Adrenal gland (tissue), 19 donors: ENCODE measurements at places on chromosomes 13 and 19. TPM values are rescaled to one million over a fixed set of nuclear protein-coding genes. Genes with fewer than 3 reads are reported as not detected.
A peak's percentile ranks its signal among the peaks of the same experiment; 100 is the strongest.

Gene MAG
- total RNA-seq, result not detected

Gene OR7C1
- total RNA-seq, result 4.7 TPM

Gene ITGBL1
- total RNA-seq, result 2.1 TPM

Gene ZNF418
- total RNA-seq, result 7.9 TPM

Gene NCR1
- total RNA-seq, result not detected

DNA sequence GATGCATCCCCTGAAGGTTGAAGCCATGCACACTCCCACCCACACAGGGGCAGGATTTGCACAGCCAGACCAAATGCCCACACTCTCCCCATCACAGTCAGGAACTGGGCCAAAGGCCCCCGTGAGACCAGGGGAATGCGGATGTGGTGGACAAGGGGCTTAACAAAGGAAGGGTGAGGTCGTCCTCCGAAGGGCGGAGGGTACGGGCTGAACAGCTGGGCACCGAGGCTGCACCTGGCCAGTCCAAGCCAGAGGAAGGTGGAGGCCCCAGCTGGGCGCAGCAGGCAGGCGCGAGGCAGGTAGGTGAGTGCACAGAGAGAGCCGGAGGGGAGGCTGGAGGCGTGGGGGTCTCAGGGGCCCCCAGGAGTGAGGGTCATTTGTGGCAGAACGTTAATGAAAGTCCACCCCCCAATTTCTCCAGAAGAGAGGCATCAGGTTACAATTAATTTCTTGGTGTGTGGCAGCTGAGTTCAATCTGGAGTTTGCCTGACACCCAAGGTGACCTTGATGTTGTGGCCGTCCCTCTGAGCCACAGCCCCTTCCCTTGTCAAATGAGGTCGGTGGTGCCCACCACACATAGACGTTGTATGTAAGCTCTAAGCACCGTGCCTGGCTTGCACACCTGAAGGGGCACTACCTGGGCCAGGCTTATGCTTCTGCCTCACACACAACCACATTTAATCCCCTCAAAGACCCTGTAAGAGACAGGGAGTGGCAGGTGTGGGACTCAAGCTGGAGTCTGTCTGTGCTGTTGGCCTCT is 2.9 kb downstream of the KLK15 start:
- no peaks in the 10 kb centered on the region for H3K36me3 ChIP-seq
- no peaks in the 10 kb centered on the region for H3K27me3 ChIP-seq
- H3K4me3 ChIP-seq, result no peak overlapping the region
- no peak for DNase-seq
- H3K27ac ChIP-seq, result no peak overlapping the region

- no peaks in the 10 kb centered on the region for H3K36me3 ChIP-seq
- no peak overlapping the region for H3K4me3 ChIP-seq
- DNase-seq, result no peak
- no peaks in the 10 kb centered on the region for H3K27me3 ChIP-seq
Measured at GRCh38 chr13:65499256-65499655, 1730.9 kb downstream of the PCDH9 start.

GRCh38 chr13:103236213-103236612 is 170.0 kb upstream of the SLC10A2 start:
- H3K27me3 ChIP-seq, result no peaks in the 10 kb centered on the region
- no peak overlapping the region for H3K27ac ChIP-seq
- H3K36me3 ChIP-seq, result no peaks in the 10 kb centered on the region
- no peaks in the 10 kb centered on the region for H3K4me1 ChIP-seq
- no peak overlapping the region for H3K4me3 ChIP-seq

DNA sequence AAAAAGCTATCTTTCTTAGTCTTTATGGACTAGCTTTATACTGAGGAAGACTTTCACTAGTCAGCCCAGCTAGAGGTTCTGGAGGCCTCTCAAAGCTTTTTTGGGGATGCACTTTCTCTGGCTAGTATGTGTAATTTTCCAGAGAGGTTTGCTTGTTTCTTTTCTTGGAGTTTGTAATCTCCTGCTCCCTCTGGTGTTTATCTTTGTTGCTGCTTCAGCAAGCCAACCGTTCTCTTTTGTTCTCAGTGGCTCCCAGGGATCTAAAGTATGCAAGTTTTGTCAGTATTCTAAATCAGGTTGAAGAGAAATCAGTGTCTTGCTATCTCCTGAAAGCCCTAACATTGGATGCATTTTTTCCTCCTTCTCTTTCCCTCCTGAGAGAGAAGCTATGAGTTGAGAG is 121.1 kb upstream of the MYO16 start:
- H3K27me3 ChIP-seq, result no peaks in the 10 kb centered on the region
- H3K36me3 ChIP-seq, result no peaks in the 10 kb centered on the region
- H3K4me1 ChIP-seq, result no peaks in the 10 kb centered on the region
- H3K4me3 ChIP-seq, result no peak overlapping the region
- no peak for DNase-seq

GRCh38 chr13:80727321-80727975 is 386.5 kb upstream of the SPRY2 start:
- no peaks in the 10 kb centered on the region for H3K36me3 ChIP-seq
- no peak for DNase-seq
- H3K4me1 ChIP-seq, result no peaks in the 10 kb centered on the region
- no peak overlapping the region for H3K27ac ChIP-seq
- H3K4me3 ChIP-seq, result no peak overlapping the region

DNA sequence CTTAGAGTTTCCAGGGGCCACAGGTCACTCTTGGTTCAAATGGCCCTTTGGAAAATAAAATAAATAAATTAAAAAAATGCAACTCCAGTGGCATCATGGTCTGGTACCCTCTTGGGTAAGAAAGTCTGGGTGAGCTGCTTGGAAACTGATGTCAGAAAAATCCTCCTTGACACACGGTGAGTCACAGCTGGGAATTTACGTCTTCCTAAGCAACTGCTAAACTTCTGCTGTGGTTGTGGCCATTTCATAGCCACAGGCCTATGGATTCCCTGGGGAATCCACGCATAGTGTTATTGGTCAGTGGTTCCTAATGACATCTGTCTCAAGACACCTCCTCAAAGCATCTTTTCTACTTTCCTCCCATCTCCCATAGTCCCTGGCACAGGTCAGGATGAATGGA is 220.8 kb downstream of the COG6 start:
- no peaks in the 10 kb centered on the region for H3K4me1 ChIP-seq
- no peak overlapping the region for H3K4me3 ChIP-seq

DNA sequence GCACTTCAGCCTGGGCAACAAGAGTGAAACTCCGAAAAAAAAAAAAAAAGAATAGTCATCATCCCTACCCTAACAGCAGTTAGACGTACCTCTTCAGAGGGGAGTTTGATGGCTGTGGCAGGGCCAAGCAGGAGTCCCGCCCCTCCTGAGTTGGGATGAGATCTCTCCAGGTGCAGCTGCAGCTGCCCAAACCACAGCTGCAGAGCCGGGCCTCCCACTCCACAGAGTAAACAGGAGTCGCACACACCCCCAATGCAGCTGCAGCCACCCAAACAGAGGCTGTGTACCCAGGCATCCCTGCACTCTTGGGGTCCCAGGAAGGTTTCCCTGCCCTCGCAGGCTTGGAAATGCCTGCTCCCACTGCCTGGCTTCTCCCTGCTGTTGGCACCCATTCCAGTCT is 17.4 kb upstream of the MLLT1 start:
- H3K27ac ChIP-seq, result no peak overlapping the region
- no peaks in the 10 kb centered on the region for H3K27me3 ChIP-seq
- no peaks in the 10 kb centered on the region for H3K36me3 ChIP-seq
- H3K4me1 ChIP-seq, result no peaks in the 10 kb centered on the region

- peaks cover 26% of the 10 kb centered on the region for H3K4me1 ChIP-seq
- no peaks in the 10 kb centered on the region for H3K36me3 ChIP-seq
- DNase-seq, result no peak
- H3K27ac ChIP-seq, result no peak overlapping the region
- no peak overlapping the region for H3K4me3 ChIP-seq
Measured at GRCh38 chr13:46206143-46206542, 5.6 kb upstream of the LRRC63 start.

- no peaks in the 10 kb centered on the region for H3K27me3 ChIP-seq
- no peaks in the 10 kb centered on the region for H3K4me1 ChIP-seq
- no peaks in the 10 kb centered on the region for H3K36me3 ChIP-seq
- no peak overlapping the region for H3K27ac ChIP-seq
- no peak overlapping the region for H3K4me3 ChIP-seq
Measured at GRCh38 chr13:61905054-61905453, 489.4 kb upstream of the PCDH20 start.

DNA sequence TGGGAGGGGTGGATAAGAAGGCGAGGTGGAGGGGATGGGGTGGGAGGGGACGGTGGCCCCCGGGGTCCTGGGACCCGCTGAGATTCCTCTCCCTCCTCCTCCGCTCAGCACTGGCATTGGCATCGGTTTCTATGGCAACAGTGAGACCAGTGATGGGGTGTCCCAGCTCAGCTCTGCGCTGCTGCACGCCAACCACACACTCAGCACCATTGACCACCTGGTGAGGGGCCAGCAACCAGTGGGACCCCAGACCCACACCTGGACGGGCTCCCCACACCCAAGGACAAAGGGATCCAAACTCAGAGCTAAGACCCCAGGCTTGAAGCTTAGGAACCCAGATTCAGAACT is 5.9 kb downstream of the TTYH1 start:
- H3K27ac ChIP-seq, result no peak overlapping the region
- H3K4me1 ChIP-seq, result no peaks in the 10 kb centered on the region
- no peak for DNase-seq
- no peak overlapping the region for H3K4me3 ChIP-seq
- no peaks in the 10 kb centered on the region for H3K36me3 ChIP-seq

DNA sequence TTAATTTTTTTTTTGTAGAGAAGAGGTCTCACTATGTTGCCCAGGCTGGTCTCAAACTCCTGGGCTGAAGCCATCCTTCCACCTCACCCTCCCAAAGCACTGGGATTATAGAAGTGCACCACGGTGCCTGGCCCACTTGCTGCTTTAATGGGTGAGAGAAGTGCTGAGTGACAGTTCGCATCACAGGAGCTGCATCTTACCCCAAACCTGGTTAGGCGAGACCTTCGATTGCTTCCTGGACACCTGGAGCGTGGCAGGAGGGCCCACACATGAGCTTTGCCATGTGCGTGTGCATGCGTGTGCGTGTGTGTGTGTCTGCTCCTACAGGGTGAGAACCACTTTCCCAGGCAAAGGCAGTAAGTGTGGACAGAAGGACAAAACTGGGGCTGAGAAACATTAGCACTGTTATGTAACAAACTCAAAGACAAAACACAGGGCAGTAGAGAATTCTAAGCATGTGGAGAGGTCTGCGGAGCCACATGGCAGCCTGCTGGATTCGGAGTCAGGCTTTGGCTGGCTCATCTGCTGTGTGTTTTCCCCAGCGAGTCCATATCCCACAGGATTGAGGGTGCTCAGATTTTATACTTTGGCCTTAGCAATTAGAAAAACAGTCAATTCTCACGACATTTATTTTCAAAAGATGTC is 11.7 kb upstream of the MTIF3 start:
- no peaks in the 10 kb centered on the region for H3K27me3 ChIP-seq
- no peak overlapping the region for H3K27ac ChIP-seq
- H3K4me3 ChIP-seq, result no peak overlapping the region
- DNase-seq, result no peak
- H3K36me3 ChIP-seq, result no peaks in the 10 kb centered on the region

GRCh38 chr13:23626700-23627099 is 56.5 kb downstream of the TNFRSF19 start:
- no peaks in the 10 kb centered on the region for H3K36me3 ChIP-seq
- H3K4me3 ChIP-seq, result no peak overlapping the region
- DNase-seq, result no peak
- H3K27me3 ChIP-seq, result no peaks in the 10 kb centered on the region

DNA sequence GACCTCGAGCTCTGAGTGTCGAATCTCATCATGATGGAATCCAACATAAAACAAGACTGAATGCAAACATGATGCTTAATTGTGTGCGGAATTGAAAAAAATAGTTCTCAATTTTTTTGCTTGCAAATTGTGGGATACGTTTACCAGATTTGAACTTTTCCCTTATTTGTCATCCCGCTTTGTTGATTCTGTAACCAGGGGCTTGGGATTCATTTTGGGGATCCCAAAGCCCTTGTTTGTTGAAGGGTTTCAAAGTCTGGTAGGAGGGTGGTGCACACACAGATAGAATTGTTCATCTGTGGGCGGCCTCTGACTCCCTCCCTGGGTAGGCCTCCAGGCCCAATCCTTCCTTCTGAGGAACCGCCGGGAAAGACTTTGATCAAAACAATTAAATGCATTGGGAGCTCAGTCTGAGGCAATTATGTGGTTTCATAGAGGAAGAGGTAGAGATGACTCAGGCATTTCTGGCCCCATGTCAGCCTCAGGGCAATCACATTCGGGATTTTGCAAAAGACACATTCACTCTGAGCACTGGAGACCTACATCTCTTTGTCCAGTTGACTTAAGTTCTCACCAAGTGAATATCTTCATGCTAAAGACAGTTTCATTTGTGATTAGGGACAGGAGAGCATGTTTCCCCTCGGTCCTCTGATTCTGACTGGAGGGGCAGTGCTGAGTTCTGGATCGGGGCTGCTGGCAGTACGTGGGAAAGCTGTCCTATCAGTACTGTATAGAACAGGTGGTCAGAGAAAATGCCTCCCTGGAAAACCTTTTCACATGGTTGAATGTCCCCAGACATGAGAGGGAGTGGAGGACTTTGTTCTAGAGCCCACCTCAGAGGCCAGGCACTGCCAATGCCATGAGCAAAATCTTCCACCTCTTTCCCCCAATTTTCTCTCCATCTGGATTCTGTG is 27.8 kb upstream of the IGFL4 start:
- H3K4me1 ChIP-seq, result peaks cover 15% of the 10 kb centered on the region
- H3K4me3 ChIP-seq, result no peak overlapping the region
- no peaks in the 10 kb centered on the region for H3K36me3 ChIP-seq
- H3K27ac ChIP-seq, result no peak overlapping the region
- peaks cover 7% of the 10 kb centered on the region for H3K27me3 ChIP-seq
- DNase-seq, result peak; percentile 39

GRCh38 chr19:45765702-45766295 is 3.3 kb downstream of the SIX5 start:
- no peak overlapping the region for H3K27ac ChIP-seq
- H3K4me3 ChIP-seq, result no peak overlapping the region
- H3K27me3 ChIP-seq, result no peaks in the 10 kb centered on the region
- no peaks in the 10 kb centered on the region for H3K36me3 ChIP-seq
- peak; percentile 56 for DNase-seq

DNA sequence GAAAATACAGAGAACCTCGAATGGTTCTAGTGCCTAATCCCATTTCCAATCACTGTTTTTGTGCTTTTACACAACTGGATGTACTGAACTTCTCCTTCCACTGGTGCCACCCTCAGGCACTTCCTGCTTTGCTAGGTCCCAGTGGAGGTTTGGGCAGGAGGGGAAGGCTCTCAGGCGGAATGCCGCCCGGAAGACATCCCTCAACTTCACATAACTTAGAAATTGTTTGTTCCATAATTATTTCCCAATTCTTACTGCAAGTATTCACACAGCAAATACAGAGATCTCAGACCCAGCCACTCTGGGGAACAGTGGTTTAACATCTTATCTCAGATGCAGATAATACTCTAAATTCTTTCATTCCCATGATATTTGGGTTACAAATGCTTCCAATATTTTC is 195.7 kb upstream of the IPO5 start:
- H3K27me3 ChIP-seq, result no peaks in the 10 kb centered on the region
- no peaks in the 10 kb centered on the region for H3K4me1 ChIP-seq
- H3K36me3 ChIP-seq, result no peaks in the 10 kb centered on the region
- peak; percentile 26 for DNase-seq

DNA sequence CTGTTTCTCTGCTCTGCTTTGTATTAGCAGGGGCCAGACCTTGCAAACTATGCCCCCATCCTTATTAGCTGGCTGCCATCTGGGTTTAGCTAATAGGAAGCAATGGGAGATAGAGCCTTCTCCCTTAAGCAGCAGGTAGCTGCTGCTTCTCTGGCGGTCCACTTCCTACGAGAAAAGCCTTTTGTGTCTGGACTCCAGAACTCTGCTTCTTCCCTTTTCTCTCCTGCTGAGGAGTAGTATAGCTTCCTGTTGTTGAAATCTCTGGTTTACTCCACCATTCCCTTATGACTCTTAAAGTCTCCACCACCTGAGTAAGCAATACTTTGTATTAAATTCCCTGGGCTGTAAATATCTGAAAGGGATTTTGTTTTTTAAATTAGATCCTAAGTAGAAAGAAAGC is 147.1 kb downstream of the DNAJC15 start:
- no peaks in the 10 kb centered on the region for H3K27me3 ChIP-seq
- H3K4me1 ChIP-seq, result no peaks in the 10 kb centered on the region
- H3K4me3 ChIP-seq, result no peak overlapping the region
- H3K36me3 ChIP-seq, result no peaks in the 10 kb centered on the region
